Psoas muscle (tissue), 8 donors: ENCODE measurements at places on chromosomes 1 and 21. TPM values are rescaled to one million over a fixed set of nuclear protein-coding genes. Genes with fewer than 3 reads are reported as not detected.

DNA sequence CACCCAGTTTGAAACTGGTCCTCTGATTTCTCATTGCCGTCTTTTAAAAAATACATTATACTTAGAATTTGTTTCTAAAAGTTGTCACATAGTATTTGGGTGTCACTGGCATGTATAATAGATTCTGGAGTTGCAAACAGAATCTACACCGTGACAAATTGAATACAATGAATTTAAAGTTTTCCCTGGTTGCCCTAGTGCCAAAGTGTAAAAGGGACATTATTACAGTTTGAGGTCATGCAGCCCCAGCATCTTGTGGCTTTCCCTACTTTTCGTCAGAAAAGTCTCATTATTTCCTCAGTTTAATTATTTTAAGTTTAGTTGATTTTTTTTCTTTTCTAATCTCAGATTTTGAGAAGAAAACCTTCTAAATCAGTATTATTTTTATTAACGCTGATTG, 155.9 kb downstream of the DISP1 start:
- no peak for DNase-seq

PDE4B gene
- 4.9 TPM for polyA plus RNA-seq

DNA sequence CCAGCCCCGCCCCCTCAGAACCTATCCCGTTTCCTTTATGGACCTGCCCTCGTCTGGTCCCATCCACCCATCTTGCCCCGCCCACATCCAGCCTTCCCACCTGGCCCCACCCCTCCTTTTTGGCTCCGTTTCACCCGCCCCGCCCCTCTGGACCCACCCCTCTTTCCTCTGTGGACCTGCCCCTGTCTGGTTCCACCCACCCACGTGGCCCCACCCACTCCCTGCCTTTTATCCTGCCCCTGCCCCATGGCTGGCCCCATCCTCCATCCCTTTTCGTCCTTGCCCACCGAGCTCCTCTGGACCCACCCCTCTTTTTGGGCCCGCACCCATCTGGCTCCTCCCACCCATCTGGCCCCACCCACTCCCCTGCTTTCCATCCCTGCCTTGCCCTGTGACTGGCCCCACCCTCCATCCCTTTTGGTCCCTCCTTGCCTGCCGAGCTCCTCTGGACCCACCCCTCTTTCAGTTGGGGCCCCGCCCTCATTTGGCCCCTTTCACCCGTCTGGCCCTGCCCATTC, 177.3 kb downstream of the CAMTA1 start:
- peak; percentile 73 for DNase-seq

- no peak for DNase-seq
Measured at GRCh38 chr21:34820051-34820450, 151.3 kb downstream of the CLIC6 start.

SOX13 gene
- 5.2 TPM for polyA plus RNA-seq

C1orf210 gene
- polyA plus RNA-seq, result not detected

DNA sequence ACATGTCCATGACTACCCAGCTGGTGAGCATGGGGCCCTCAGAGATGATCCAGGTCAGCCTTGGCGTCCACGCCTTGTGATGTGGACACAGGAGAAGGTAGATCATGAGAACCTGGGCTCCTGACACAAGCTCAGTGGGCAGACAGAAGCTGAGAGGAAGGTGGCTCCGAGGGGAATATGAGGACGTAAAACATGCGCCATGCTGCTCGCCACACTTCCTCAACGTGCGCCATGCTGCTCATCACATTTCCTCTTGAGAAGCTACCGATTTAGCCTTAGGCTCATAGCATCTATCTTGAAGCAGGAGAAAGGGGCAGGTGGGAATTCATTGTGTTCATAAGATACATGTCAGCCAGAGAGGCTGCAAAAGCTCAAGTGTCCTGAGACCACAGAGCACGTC, 176.9 kb downstream of the KAZN start:
- DNase-seq, result no peak

OR10Z1 gene
- polyA plus RNA-seq, result not detected

GRCh38 chr1:26388791-26389445, 16.4 kb upstream of the ZNF683 start:
- DNase-seq, result no peak

GRCh38 chr21:25556091-25556490, 51.2 kb downstream of the MRPL39 start:
- no peak for DNase-seq

DNA sequence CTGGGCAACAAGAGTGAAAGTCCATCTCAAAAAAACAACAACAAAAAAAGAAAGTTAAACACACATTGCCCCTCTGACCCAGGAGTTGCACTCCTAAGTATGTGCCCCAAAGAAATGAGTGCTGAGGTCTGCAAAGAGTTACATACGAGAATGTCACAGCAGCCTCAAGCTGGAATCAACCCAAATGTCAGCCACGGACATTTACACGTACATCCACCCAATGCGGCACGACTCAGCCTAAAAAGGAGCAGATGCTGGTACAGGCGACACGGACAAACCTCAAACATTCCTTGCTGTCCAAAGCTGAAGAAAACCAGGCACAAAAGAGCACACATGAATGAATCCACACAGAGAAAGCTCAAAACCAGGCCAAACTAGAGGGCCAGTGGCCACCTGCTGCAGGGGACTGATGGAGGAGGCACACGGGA, 46.8 kb upstream of the ECE1 start:
- no peak for DNase-seq

GRCh38 chr1:53367503-53368313, 39.8 kb upstream of the LRP8 start:
- no peak for DNase-seq

DNA sequence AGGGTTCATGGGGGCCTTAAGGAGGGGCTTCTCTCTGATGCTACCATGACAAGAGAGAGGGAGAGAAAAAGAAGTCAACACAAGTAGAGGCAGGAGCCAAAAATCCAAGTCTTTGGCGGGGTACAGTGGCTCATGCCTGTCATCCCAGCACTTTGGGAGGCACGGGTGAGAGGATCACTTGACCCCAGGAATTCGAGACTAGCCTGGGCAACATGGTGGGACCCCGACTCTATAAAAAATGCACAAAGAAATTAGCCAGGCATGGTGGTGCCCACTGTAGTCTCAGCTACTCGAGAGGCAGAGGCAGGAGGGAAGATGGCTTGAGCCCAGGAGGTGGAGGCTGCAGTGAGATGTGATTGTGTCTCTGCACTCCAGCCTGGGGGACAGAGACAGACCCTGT, 8.7 kb downstream of the PLA2G5 start:
- no peak for DNase-seq

MYOM3 gene
- polyA plus RNA-seq, result 152 TPM

GRCh38 chr1:33147997-33148314, 33.9 kb downstream of the TRIM62 start:
- DNase-seq, result no peak

DNA sequence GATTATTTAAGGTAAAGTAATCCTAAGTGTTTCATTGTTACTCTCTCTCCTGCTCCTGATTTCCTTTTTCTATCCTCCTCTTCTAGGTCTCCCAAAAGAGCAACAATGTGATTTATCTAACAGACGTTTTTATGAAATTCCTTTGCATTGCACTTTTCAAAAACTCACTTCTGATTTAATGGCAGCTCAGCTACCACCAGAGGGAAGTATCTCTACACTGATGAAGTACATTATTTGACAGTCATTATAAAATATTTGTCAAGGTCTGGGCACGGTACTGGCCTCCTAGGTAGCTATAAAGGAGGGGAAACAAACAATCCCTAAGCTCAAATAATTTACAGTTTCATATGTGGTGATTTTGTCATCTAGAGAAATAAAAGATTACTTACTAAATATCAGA, 15.6 kb downstream of the TMPRSS15 start:
- no peak for DNase-seq

DNA sequence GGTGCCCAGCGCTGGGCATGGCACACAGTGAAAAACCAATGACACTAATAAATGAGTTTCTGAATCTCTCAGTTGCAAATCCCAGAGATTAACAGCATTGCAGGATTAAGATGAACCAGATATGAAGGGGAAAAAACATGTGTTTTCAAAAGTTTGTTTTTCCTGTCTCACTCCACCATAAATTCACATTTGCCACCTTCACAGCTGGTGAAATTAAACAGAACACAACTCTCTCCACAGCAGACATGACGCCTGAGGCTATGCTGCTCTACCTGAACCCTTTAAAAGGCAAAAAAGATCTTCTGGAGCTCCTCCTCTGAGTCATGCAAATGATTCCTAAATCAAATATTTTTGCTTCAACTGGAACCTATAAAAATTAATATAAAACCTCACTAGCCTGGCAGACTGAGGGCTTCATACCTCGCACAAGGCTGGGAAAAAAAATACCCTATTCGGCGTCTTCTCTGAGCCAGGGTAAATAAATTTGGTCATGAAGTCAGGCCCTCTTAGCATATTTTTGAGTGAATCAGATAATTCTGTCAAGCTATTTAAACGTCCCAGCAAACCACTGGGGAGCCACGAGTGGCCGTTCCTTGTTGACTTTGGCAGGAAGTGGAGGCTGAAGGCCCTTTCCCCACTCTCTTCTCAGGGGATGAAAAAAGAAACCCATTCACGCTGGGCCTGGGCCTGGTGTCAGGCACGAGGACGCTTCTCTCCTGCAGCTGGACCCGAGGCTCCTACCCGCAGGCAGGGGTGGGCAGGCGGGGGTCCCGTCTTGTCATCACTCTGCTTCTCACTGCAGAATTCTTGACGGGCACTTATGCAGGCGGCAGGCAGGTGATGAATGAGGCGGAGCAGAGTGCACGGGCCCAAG, 53.0 kb downstream of the DMRTB1 start:
- no peak for DNase-seq

- no peak for DNase-seq
Measured at GRCh38 chr1:169019419-169020058, 87.0 kb upstream of the ATP1B1 start.

- DNase-seq, result no peak
Measured at GRCh38 chr1:67651031-67651430, 34.0 kb upstream of the GADD45A start.

GRCh38 chr1:82507011-82507410, 706.3 kb downstream of the ADGRL2 start:
- no peak for DNase-seq

PRKAA2 gene
- polyA plus RNA-seq, result 12.6 TPM

DNA sequence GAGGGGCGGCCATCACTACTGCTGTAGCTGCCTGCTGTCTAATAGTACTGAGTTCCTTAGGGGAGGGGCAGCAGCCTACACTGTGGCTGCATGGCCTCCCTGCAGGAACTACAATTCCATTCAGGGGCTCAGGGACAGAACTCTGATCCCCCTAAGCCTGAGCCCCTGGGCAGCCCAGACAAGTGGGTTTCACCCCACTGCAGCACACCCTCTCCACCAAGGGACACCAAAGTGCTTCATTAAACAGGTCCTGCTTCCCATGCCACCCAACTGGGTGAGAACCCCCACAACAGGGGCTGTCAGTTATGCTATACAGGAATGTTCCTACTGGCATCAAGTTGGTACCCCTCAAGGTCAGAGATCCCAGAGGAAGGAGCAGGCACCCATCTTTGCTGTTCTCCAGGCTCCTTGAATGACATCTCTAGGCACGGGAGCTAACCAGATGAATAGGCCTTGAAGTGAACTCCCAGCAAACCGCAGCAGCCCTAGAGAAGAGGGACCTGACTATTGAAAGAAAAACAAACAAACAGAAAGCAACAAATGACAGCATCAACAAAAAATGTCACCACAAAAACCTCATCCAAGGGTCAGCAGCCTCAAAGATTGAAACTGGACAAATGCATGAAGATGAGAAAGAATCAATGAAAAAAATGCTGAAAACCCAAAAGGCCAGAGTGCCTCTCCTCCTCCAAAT, 437.4 kb downstream of the NUF2 start:
- no peak for DNase-seq

KRTAP25-1 gene
- not detected for polyA plus RNA-seq

GRCh38 chr1:70071601-70072000, 133.8 kb downstream of the LRRC40 start:
- no peak for DNase-seq

XCL1 gene
- polyA plus RNA-seq, result not detected

E2F2 gene
- 0.05 TPM for polyA plus RNA-seq

DNA sequence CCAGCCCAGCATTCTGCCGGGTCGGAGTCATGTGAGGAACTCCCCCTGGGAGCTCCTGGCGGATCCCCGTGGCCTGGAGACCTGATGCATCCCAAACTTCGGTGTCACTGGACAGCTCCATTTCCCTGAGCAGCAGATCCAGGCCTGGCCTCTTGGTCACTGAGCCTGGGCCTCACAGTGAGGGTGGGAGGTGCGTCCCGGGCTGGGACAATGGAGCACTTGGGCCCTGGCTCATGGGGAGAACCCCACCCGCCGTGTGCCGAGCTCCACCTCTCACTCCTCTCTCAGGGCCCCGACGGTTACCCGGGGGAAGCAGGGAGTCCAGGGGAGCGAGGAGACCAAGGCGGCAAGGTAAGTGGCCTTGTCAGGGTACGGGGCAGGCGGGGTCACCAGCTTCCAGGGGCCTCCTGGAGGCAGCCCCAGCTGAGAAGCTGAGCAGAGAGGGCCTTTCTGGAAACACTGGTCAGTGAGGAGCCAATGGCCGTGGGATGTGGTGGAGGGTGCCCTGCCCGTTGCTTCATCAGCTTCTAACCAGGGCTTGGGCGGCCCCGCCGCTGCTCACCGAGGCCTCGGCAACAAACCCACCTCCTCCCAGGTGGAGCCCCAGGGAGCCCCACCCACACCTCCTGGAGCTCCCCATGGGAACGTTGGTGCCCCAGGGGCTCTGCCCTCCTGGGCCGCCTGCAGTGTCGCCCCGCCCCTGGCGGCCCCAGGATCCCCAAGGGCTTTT, 19.8 kb downstream of the COL6A2 start:
- DNase-seq, result no peak

- DNase-seq, result no peak
Measured at GRCh38 chr1:241846862-241847539, 1.0 kb upstream of the EXO1 start.

FMO1 gene
- polyA plus RNA-seq, result 0.19 TPM

DNA sequence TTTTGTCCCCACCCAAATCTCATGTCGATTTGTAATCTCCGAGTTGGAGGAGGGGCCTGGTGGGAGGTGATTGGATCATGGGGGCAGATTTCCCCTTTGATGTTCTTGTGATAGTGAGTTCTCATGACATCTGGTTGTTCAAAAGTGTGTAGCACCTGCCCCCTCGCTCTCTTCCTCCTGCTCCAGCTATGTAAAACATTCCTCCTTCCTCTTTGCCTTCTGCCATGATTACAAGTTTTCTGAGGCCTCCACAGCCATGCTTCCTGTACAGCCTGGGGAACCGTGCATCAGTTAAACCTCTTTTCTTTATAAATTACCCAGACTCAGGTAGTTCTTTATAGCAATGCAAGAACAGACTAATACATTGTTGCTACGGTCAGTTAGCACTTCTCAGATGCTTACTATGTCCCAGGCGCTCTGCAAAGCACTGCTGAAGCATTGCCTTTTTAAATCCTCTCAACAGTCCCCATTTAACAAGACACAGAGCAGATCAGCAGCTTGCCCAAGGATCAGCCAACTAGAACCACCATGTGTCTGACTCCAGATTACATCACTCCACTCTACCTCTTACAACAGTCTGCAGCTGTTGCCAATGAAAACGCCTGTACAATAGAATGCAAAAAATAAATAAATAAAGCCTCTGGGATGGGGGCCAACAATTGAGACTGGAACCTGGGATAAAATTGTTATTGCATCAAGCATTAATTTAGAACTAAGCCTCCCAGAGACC, 52.4 kb upstream of the USP1 start:
- no peak for DNase-seq

- no peak for DNase-seq
Measured at GRCh38 chr1:235027076-235027861, 101.4 kb downstream of the TOMM20 start.

- no peak for DNase-seq
Measured at GRCh38 chr1:185292237-185292636, 24.8 kb downstream of the IVNS1ABP start.

GRCh38 chr1:117387060-117387633, 19.9 kb downstream of the MAN1A2 start:
- no peak for DNase-seq

GRCh38 chr1:17119076-17119772, at the start of gene PADI2:
Gene PADI2, minus strand, starts transcription at chr1:17119451. Its CDS starts 80 bp downstream, at chr1:17119371.
- peak; percentile 87 for DNase-seq

GRCh38 chr1:214685906-214686305, 82.9 kb downstream of the CENPF start:
- no peak for DNase-seq
